Esophagus muscularis mucosa (tissue), 4 donors: ENCODE measurements at places on chromosomes 12 and 14. TPM values are rescaled to one million over a fixed set of nuclear protein-coding genes. Genes with fewer than 3 reads are reported as not detected.

GRCh38 chr12:111181143-111181726 is 187.7 kb downstream of the PHETA1 start:
- DNase-seq, result no peak

TNFAIP2 gene
- total RNA-seq, result 56.3 TPM

SERPINA9 gene
- not detected for total RNA-seq

- no peak for DNase-seq
These were observed 14.1 kb downstream of the ACACB start for GRCh38 chr12:109130297-109131153.

DNA sequence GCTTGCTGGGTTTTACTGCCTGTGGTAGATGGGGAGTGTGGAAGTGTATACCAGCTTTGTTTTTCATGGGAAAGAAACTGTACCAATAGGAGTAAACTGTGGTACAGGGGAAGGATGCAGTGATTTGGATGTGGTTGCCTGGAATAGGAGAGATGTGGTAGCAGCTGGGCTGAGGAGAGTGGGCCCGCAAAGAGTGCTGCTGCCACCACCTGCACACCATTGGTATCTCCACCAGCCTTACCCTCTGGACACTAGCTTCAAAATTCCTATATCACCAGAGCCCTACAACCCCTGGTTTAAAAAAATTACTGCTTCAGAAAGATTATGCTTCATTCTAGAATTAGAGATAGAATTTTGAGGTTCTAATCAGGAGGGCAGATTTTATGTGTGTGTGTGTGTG is 53.6 kb downstream of the AKAP6 start:
- DNase-seq, result no peak

OTUB2 gene
- 0.52 TPM for total RNA-seq

GRCh38 chr12:54053751-54054741 is at the start of gene HOXC4:
Gene HOXC4, plus strand, starts transcription at chr12:54053835. Its CDS starts 88 bp downstream, at chr12:54053923.
- no peak for DNase-seq

FZD10 gene
- total RNA-seq, result 1.5 TPM

SLC39A5 gene
- total RNA-seq, result not detected

COX8C gene
- not detected for total RNA-seq

DNA sequence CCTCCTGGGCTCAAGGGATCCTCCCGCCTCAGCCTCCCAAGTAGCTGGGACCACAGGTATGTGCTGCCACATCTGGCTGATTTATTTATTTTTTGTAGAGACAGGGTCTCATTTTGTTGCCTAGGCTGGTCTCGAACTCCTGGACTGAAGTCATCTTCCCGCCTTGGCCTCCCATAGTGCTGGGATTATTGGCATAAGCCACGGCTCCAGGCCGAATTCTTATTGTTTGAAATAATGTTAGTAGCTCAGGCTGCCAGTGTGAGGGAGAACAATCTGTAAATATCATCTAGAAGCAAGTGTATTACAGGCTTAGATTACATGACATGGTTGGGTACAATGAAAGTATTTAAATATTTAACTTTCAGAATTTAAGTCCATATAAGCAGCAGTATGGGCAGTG is 8.2 kb downstream of the ACTR6 start:
- peak; percentile 60 for DNase-seq

DNA sequence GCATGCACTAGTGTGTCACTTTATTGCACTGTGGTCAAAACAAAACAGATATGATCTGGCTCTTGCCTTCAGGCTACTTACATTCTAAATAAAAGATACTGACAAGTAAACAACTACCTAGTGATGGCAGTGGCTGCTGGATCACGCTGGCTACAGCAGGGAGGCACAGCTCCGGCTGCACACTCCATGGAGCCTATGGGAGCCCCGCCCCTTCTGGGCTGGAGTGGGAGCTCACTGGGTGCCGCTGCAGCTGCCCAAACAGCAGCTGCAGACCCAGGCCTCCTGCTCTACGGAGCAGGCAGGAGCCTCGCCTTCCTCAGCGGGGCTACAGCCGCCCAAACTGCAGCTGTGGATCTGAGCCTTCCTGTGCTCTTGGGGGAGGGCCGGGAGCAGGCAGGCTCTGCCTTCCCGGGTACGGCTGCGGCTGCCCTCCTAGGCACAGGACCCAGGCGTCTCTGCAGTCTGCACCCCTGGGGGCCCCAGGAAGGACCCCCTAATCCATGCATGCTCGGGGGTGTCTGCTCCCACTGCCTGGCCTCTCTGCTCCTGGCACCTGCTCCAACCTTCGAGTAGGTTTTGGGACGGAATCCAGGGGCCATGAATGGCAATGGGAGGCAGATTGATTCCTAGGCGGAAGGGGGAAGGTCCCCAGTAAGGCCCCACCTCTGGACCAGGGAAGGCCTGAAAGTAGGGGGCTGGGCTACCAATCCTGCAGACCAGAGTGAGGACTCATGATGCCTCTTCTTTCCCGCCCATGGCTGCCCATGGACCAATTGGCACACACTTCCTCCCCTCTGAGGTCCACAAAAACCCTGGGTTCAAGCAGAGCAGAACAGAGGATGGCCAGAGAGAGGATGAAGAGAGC is 253.1 kb downstream of the ANO6 start:
- no peak for DNase-seq

GRCh38 chr14:104232070-104232484 is 93.7 kb downstream of the KIF26A start:
- no peak for DNase-seq

DNA sequence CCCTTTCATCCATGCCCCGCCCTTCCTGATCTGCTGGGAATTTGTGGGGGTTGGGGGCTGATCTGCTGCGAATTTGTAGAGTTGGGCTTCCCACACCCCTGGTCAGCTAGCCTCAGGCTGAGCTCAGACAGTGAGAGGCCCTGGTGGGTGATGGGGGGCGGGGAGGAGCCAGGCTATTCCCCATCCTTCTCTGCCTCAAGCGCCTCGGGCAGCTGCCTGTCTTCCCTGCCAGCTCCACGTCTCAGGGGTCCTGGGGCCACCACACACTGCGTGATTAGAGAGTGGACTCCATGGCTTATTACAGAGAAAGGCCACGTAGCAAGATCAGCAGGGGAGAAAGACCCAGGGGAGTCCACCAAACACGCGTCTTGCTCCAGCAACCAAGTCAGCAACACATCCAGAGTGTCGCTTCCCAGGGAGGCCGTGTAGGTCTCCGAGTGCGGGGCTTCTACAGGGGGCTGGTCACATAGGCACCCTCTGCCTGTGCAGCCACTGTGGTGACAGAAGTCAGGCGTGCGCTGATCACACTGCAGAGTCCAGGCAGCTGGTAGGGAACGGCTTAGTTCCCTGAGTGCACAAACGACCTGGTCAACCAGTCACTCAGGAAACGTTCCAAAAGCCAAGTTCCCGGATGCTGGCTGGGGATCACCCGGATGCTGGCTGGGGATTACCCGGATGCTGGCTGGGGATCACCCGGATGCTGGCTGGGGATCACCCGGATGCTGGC is 254.4 kb upstream of the SFSWAP start:
- no peak for DNase-seq

ZDHHC22 gene
- total RNA-seq, result not detected

RD3L gene
- total RNA-seq, result not detected

SPX gene
- 0.65 TPM for total RNA-seq

WSCD2 gene
- 47.9 TPM for total RNA-seq

CSRP2 gene
- 129 TPM for total RNA-seq

DNA sequence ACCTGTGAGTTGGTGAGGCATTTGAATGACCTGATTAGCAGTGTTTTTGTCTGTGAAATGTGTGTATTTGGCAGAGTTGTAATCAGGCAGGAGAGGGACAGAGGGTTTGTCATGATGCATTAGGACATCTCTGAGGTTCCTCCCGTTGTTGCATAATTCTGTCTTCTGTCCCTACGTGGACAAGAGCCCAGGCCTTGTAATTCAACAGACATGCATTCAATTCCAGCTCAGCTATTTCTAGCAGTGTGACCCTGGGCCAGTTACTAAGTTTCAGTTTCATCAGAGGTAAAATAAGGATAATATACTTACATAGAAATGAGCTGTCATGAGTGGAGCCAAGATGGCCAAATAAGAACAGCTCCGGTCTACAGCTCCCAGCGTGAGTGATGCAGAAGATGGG is 208.6 kb downstream of the SLC38A4 start:
- no peak for DNase-seq

DNA sequence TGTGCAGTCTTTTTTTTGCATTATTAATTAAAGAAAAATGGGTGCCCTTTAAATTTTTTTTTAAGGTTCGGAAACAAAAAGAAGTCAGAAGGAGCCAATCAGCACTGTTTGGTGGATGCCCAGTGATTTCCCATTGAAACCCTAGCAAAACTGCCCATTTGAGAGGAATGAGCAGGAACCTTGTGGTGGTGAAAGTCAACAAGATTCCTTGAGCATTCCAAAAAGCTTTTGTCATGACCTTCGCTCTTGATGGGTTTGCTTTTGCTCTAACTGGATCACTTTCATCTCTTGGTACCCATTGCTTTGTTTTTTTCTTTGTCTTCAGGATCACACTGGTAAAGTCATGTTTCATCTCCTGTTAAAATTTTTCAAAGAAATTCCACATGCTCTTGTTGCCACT is 54.1 kb downstream of the ADIPOR2 start:
- no peak for DNase-seq

- no peak for DNase-seq
These were observed 82.8 kb upstream of the CCDC198 start for GRCh38 chr14:57576498-57576897.

GRCh38 chr12:122527478-122527944 is 462 bp downstream of the KNTC1 start:
- DNase-seq, result no peak

- DNase-seq, result no peak
These were observed 498.4 kb downstream of the RMST start for GRCh38 chr12:97960741-97961608.

DNA sequence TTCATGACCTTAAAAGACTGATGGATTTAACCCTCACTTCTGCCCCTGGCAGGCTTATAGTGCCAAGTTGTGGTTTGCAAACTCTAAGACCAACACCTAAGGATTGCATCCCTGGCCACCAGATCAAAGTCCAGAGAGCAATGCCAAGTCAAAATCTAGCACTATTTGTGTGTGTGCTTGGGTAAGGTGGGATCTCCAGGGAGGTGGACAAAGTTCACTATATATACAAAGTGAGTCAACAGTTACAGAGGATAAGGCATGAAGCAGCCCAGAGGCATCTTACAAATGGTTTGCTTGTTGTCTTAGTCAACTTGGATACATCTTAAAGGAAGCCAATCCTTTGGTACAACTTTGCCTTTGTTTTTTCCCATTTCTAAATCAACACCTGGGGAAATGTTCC is 137.3 kb downstream of the MSRB3 start:
- DNase-seq, result no peak

DNA sequence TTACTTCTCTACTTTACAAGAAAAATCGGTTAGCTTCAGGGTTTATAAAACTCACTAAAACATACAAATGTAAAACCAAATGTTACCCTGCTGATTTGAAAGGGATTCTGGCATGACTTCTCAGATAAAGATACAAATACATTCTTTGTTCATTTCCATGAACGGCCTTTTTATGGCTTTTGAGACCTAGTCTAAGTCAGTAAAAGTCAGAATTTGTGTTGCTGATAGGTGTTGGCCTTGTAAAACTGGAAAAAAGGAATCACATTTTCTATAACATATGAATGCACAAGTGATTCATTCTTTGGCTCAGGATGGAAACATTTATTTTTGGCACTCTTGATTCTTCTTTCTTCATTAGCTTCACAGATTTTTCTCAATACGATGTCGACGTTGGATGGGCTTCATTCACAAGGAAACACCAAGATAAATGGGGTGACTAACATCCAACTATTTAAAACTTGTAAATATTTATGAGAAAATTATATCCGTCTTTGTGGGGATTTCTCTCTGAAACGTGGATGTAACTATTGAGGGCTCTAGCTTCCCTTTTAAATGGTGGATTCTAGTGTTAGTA is 27.0 kb upstream of the CPM start:
- DNase-seq, result no peak

DNA sequence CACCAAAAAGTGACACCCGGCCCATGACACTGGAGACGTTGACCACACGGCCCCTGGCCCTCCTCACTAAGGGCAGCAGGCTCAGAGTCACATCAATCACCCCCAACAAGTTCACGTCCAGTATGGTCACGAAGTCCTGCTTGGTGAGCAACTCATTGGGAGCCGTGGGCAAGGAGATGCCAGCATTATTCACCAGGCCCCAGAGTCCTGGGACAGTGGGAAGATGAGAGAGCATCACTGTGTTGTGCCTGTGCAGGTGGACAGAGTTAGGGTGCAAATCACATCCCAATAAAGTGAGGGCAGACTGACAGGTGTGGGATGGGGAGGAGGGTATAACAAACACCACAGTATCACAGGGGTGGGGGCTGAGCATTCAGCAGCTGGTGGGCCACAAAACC is 2.5 kb downstream of the RDH16 start:
- DNase-seq, result peak; percentile 62

DPPA3 gene
- not detected for total RNA-seq

GRCh38 chr12:103318566-103318965 is 177.2 kb downstream of the C12orf42 start:
- DNase-seq, result no peak

DNA sequence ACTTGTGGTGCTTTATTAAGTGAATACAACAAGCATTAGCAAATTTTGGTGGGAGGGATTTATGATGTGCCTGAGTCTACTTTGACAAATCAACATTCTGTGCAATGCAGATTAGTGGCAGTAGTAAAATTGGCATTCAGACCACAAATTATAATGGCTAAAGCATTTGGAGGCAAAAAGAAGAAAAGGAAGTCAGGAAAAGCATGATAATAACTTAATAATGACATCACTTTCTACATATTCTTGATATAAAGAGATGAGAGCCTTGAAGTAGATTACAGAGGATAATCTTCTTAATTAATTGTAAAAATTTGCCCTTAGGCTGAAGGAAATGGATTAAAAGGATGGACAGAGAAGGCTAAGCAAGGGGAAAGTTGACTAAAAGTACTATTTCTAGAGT is 126.0 kb downstream of the SLC6A15 start:
- no peak for DNase-seq

GRCh38 chr14:50791201-50791600 is 39.8 kb downstream of the NIN start:
- no peak for DNase-seq

GRCh38 chr12:113222730-113223531 is 1.7 kb downstream of the TPCN1 start:
- no peak for DNase-seq

NRXN3 gene
- 71.1 TPM for total RNA-seq

PROX2 gene
- total RNA-seq, result not detected
